Chondrocyte (in vitro differentiated cells): ENCODE measurements at places on chromosomes 7 and 10. TPM values are rescaled to one million over a fixed set of nuclear protein-coding genes. Genes with fewer than 3 reads are reported as not detected.

GRCh38 chr10:89404104-89405047 is 10.0 kb upstream of the IFIT5 start:
- no peaks in the 10 kb centered on the region for H3K27me3 ChIP-seq
- peaks cover 2% of the 10 kb centered on the region for H3K36me3 ChIP-seq
- H3K4me3 ChIP-seq: no peak overlapping the region
- H3K4me1 ChIP-seq: no peaks in the 10 kb centered on the region

DNA sequence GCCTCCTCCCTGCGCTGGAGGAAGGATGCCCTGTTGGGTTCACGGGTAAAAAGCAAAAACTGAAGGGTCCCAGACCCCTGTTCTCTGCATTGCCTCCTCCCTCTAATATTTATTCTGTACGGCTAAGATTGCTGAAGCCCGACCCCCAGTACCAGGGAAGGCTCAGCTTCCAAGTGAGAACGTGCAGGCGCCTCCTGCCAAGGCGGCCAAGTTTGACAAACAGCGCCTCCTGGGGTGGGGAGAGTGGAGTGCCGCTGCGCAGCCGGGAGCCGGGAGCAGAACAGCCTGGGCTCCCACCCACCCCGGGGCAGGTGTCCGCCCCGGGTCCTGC is 4.7 kb upstream of the EBF3 start:
- H3K27me3 ChIP-seq: peaks cover 59% of the 10 kb centered on the region
- no peak for DNase-seq
- H3K4me1 ChIP-seq: peaks cover 18% of the 10 kb centered on the region
- no peak overlapping the region for H3K4me3 ChIP-seq
- no peaks in the 10 kb centered on the region for H3K36me3 ChIP-seq

Gene VIPR2
- 0.07 TPM in 1 of 3 replicates, not detected in the others for total RNA-seq

Gene PRTFDC1
- 5.9 to 13.1 TPM (median 10.1 TPM) in 3 replicates for total RNA-seq

Gene OPN1SW
- total RNA-seq: not detected in 3 replicates

Gene LIPF
- not detected in 3 replicates for total RNA-seq

DNA sequence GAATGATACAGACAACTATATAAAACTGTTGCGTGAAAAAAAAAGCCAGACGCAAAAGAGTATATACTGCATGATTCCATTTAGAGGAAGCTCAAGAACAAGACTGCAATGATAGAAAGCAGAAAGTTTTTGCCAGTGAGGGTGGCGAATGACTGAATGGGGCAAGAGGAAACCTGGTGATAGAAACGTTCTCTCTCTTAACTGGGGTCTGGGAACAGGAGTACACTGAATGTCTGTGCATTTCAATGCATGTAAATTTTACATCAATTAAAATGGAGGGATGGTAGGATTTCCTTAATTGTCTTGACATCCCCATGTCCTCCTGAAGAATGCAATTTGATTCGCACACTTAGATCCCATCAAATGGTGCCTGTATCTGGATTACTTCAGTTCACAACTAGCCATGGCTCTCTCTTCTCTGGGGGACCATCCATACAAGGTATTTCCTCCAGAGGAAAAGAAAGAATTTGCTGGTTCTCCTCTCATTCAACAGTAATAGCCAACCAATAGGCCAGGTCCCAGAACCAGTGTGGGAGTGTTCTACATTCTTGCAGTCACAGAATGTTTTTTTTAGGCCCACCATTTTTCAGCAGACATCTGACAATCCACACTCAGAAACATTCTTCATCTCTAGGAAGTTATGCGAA is 221.0 kb upstream of the KLF14 start:
- no peak for DNase-seq
- H3K36me3 ChIP-seq: peaks cover 4% of the 10 kb centered on the region
- no peak overlapping the region for H3K4me3 ChIP-seq
- H3K27ac ChIP-seq: peak overlapping the region; percentile 27
- H3K4me1 ChIP-seq: peaks cover 49% of the 10 kb centered on the region
- no peaks in the 10 kb centered on the region for H3K27me3 ChIP-seq
